ENCODE measurements at places on chromosomes 2 and 18.
A peak's percentile ranks its signal among the peaks of the same experiment; 100 is the strongest.

GRCh38 chr2:29115797-29116781 lies 874 bp downstream of the CLIP4 start:
- peak; percentile 61 for DNase-seq

DNA sequence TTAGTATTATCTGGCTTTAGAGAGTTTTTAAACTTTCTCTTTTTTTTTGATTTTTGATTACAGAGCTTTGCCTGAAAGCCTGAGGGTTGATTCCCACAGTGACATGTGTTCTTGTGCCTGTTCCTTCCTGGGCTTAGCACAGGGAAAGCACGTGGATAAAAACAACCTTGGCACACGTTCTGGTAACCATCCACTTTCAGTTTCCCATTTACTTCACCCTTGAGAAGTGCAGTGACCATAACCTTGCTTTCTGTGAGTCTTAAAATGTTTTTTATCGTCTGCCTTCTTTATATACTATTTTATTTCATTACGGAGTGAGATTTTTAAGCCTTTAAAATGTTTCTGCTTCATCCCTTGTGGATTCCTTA lies 11.5 kb downstream of the CD226 start:
- no peak for DNase-seq

DNA sequence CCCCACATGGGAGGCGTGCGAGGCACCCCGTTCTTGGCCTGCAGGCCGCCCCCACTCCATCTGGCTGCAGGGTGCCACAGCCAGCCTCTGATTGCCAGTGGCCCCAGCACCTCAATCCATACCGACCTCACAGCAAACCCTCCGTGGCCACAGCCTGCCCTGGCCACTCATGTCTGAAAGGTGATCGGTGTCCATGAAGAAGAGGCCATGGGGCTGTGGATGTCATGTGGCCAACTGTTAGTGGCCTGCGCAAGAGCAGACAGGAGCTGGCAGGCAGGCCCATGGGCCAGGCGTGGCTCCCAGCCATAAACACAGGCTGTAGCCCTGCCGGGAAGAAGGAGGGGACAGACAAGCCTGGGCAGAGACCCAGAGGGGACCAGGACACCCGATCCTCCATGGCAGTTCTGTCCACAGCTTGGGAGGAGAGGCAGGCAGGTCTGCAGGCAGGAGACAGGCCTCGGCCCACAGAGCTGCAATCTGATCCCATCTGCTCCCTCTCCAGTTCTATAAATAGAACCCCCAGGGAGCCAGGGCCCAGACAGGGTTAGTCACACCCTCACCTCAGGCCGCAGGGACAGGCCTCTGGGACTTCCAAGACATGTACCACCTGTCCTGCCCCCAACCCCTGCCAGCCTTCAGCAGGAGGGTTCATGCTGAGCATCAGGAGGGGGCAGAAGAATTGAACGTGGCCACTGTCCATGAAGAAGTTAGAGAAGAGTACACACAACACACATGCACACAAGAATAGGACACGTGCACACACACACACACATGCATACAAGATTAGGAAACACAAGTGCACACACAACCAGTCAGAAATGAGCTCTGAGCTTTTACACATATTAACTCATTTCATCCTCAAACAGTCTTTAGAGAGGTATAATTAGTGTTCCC lies 16.9 kb downstream of the STEAP3 start:
- DNase-seq = no peak

GRCh38 chr2:98569915-98570314 lies 38.4 kb downstream of the COA5 start:
- no peak for DNase-seq

- no peak for DNase-seq
These were observed 1.9 kb downstream of the AFTPH start for GRCh38 chr2:64526034-64526433.

DNA sequence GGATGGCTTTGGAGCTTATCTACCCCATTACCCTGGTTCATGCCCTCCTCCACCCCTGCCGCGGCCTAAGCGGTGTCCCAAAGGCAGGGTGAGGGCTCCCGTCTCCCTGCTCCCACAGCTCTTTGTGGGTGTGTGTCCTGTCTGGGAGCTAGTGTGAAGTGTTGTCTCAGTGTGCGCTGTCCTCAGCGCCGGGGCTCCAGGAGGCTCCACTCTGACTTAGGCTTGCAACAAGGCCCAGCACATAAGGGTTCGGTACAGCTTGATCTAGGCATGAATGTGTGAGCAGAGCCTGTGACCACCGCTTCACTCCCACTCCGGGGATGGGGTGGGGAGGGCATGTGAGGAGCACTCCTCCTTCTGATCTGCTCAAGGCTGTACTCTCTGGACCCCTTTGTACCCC lies 1.2 kb downstream of the MC2R start:
- DNase-seq = no peak

DNA sequence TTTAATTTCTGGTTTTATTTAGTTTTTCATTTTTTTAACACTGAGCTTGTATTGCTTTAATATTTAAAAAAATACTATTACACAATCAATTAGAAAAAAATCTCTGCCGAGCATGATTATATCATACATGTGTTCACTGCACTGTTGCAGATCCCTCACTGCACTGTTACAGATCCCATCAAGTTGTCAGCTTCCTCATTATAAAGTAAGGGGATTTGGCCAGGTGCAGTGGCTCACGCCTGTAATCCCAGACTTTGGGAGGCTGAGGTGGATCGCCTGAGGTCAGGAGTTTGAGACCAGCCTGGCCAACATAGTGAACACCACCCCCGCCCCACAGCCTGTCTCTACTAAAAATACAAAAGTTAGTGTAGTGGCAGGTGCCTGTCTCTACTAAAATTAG lies 33.0 kb upstream of the METTL21A start:
- no peak for DNase-seq

GRCh38 chr2:30756971-30757370 lies 50.3 kb downstream of the CAPN13 start:
- no peak for DNase-seq

- peak; percentile 18 for DNase-seq
These were observed 435.6 kb upstream of the HS6ST1 start for GRCh38 chr2:128754246-128754724.

GRCh38 chr2:11665028-11665427 lies 5.0 kb downstream of the NTSR2 start:
- DNase-seq = no peak

GRCh38 chr2:222797261-222797660 lies 63.6 kb upstream of the ACSL3 start:
- DNase-seq = no peak

GRCh38 chr2:101419096-101419663 lies 31.9 kb upstream of the CREG2 start:
- peak; percentile 12 for DNase-seq

DNA sequence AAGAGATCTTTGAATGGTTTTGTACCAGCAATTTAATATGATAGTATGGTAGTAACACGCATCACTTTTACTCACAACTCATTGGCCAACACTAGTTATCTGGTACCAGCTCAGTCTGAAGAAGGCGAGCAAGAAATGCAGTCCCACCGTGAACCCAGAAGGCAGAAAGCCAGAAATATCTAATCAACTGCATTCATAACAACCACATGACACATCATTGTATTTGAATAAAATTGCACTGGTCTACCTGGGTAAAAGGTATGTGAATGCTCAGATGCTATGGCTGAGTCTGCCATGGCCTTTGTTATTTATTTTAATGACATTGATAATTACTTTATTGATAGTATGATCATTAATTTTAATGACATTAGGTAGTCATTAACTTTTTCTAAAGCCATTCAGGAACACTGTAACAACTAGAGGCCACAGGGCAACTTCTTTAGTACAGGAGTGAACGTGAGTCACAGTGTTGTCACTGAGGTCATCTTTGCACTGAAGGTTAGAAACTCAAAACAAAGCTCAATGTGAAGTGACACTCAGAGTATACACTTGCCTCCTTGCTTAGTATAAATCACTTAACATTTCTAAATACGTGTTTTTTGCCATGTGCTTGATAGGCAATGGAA lies 475.6 kb upstream of the TNP1 start:
- DNase-seq = no peak

GRCh38 chr2:197946562-197946961 lies 142.2 kb downstream of the PLCL1 start:
- DNase-seq = no peak

- no peak for DNase-seq
These were observed 136.2 kb downstream of the MTX2 start for GRCh38 chr2:176405477-176405876.

DNA sequence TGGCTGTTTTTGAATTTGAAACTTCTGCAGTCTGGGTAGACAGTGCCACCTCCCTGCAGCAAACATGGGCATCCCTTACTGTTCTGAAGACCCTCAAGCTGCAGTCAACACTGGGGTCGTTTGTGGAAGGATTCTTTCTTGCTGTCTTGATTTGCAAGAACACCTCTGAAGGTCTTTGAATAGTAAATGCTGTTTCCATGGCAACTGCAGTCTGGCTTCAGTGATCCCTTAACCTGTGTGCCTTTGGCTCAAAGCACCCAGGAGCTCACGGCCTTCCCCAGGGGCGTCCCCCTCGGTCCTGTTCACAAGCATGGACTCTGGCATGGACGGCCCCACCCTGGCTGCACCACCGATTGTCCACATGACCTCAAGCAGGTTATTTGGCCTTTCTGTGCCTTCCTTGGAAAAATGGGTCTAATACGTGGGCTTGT lies 38.3 kb downstream of the LRRFIP1 start:
- no peak for DNase-seq

DNA sequence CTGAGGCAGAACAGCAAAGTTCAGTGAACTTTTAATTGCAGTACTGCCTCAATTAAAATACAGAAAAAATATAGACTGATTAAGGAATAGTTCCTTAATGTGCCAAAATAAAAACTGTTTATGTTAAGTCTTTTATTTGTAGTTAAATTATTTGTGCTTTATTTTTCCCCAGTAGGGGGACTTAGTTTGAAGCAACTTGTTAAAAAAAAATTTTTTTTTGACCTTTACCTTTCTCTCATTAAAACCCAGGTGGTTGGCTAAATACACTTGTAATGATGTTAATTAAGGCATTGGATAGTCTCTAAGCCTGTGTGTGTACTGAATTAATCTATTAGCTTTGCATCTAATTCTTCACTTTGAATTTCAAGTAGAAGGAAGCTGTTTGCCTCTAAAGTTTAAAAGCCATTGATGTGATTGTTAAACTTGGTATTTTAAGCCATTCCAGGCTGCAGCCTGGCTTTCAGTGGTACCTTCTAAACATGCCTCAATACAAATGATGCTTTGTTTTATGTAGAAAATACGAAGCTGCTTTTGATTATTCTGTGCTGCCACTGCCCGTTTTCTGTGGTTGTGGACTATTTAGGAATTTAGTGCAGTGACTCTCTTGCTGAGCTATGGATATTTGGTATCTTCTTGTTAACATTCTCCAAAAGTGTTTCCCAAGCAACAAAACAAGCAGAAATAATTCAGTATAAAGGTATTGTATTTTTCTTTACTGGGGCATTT lies 102.9 kb downstream of the TANC1 start:
- no peak for DNase-seq

DNA sequence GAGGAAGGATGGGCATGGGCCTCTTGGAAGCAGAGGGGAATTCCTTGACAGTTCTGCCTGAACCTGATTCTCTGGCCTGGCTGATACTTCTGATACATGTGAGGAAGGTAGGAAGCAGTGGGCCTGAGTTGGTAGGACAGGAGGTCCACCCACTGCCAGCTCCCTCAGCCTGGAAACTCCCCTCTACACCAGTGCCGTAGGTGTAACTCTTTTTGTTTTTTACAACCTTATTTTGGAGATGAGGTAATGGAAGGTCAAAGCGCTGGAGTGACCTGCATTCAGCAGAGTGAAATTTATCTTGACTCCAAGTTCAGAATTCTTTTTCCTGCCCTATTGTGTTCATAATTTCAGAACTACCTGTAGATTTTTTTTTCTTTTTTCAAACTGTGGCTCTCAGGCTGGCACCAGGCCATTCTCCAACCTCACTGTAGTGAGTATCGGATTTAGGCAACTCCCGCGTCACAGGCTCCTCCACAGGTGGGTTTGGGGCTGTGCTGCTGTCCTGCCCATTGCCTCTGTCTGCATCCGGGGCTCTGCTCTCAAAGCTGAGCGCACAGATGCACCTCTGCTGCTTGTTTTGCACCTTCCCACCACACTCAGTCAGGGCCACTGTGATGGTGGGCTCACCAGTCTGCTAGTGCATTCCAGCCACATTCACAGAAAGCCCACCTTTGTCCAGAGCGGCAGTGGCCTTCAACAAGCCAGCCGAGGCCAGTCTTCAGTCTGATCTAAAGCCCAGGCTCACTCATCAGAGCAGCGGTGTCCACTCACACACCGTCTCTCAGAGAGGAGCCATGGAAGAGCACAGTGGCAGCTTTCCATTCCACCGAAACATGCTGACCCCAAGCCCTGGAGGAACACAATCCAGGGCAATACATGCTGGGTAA lies 87.2 kb downstream of the UXS1 start:
- DNase-seq = peak; percentile 18

DNA sequence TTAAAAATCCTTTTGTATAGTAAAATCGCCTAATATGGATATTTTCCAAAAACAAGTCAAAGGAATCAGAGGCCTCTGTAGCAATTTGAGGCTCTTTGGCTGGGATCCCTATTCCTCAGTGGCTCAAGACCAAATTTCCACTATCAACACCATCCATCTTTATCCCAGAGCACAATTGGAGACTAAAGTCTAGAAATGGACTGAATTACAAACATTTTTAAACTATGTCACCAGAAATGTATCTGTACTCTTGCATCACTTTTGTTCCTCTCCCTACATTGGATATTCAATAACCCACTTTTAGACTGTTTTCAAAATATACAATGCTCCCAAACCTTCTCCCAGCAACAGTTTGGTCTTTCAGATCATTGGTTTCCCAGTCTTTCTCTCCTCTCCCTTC lies 140.4 kb upstream of the KLHL29 start:
- no peak for DNase-seq

- no peak for DNase-seq
These were observed 91.2 kb downstream of the MTA3 start for GRCh38 chr2:42659609-42660008.

DNA sequence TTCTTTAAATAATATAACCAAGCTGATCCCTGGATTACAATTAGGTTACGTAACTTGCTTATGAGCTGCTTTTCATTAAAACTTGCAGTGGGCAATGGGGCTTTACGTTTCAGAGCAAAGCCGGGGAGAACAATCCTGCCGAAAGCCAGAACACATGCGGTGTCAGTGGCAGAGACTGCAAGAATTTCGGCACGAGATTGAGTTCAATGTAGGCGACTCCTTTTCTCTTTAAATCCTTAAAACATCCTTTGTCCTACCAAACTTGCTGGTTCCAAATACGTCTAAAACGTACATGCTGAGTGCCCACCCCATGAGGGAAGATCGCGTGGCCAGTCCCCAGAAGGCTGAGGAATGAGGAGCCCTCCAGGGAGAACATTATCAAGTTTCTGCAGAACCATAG lies 36.8 kb upstream of the NCOA1 start:
- DNase-seq = no peak

GRCh38 chr2:46361920-46362666 lies 64.9 kb downstream of the EPAS1 start:
- DNase-seq = no peak

GRCh38 chr2:136189221-136189782 lies 71.4 kb upstream of the CXCR4 start:
- no peak for DNase-seq

DNA sequence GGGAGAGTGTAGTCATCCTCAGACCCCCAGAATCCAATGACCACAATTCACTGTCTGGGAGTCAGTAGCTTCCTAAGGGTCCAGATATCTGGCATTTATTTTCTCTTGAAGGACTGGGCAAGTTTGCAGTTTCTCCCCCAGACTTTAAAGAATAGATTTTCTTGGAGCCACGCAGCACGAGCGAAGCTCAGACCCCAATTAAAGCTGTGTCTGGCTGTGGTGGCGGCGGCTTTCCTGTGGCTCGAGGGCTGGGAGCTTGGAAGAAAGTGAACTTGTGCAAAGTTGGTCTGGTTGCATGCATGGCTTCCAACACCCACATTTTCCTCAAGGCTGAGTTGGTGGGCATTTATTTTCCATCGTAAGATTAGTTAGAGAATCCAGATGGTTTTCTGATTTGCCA lies 105.0 kb downstream of the ACKR3 start:
- no peak for DNase-seq

Measured in activated naive CD8-positive, alpha-beta T cell treated with anti-CD3 and anti-CD28 coated beads for 36 hours (primary cell).